ENCODE measurements at places on chromosomes 13 and 19.

DNA sequence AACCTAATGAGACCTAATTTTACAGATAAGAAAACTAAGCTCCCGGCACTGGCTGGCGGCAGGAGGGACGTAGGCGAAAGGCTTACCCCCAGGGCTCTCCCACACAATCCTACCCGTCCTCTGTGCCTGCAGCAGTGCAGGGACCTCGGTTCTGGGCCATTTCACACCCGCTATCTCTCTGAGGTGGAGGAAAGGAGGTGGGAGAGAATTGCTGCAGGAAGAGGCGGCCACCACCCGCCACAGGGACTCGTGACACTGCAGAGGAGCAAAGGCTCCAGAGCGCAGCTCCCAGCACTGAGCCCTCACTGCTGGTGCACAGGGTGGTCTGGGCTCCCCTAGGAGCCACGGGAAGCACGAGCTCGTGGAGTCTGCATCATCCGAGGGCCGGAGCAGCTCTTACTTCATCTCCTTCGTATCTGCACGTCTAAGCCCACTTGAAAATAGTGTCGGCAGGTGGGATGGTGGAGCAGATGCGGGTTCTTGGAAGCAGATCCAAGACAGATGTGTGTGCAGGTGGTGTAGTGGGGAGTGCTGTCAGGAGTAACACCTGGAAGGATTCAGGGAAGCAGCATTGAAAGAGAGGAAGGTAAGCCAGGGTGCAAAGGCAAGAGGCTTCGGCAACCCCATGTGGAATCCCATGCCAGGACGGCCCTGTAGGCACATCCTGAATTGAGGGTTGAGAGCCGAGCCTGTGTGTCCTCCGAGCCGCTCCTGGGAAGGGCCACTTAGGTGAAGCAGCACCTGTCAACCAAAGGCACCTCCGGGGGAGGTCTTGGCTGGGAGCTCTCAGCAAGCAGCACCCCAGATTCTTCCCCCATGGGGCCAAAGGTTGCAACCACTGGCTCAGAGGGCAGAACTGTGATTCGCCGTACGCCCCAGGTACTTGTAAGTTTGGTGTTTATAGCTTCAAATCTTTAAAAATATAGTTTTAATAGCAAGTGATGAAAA lies 115.8 kb upstream of the SPACA7 start:
- DNase-seq = no peak

DNA sequence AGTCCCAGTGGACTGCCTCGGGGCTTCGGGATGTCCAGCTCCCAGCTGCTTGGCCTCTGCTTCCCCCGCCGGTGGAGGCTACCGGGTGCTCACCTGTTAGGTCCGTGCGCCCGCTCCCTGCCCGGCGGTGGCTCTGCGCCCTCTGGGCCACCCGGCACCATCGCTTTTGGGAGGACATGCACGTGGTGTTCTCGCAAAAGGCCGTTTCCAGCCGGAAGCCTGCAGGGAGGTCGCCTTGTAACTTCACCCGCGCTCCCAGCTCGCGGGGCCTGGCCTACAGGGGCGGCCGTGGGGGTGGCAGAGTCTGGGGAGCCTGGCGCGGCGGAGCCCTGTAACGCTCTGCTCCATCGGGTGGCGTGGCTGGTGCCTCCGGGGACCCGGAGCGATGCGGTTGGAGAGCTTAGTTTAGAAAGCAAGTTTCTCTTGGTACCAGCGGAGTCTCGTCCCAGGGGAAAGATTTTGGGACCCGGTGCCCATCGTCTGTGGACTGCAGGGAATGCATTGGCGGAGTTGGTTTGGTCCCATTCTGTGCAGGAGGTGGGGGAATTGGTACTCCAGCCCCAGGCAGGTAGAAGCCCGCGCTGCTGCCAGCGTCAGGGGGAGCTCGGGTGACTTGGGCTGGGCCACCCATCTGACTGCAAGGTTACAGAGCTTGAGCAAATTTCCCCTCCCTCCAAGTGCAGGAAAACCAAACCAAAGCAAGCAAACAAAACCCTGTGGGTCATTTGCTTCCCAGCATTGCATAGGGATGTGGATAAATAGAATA lies 673 bp downstream of the SPATA13 start:
- DNase-seq = no peak

GRCh38 chr13:97497400-97497799 lies 63.4 kb downstream of the RAP2A start:
- DNase-seq = no peak

DNA sequence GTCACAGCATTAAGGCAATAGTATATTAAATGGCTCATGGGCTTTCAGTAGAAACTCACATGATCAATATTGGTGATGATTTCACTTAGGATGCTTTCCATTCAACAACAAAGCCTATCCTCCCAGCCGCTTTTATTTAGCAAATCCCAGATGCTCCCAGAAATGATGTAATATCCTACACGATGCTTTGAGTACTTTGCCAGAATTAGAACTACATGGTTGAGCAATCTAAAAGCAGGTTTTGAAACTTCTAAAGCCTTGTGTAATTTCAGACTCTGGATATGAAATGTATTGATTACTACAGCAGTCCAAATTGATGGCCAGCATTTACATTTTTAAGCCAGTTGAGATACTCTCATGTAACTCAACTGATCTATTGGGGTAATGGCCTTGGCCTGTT lies 13.6 kb downstream of the DLEU7 start:
- DNase-seq = no peak

GRCh38 chr19:55353356-55353802 lies 1.1 kb downstream of the COX6B2 start:
- DNase-seq = no peak
